ENCODE measurements at places on chromosomes 5 and 9. TPM values are rescaled to one million over a fixed set of nuclear protein-coding genes. Genes with fewer than 3 reads are reported as not detected.

Gene TAF11L10
- total RNA-seq: not detected

Gene CXXC5
- 1.2 TPM for total RNA-seq

Gene IL33
- not detected for total RNA-seq

Gene GPR150
- 0.83 TPM for total RNA-seq

Gene TLX3
- not detected for total RNA-seq

Gene MZB1
- 19.9 TPM for total RNA-seq

Gene ACER2
- 2.6 TPM for total RNA-seq

Gene RASGRF2
- 10.0 TPM for total RNA-seq

DNA sequence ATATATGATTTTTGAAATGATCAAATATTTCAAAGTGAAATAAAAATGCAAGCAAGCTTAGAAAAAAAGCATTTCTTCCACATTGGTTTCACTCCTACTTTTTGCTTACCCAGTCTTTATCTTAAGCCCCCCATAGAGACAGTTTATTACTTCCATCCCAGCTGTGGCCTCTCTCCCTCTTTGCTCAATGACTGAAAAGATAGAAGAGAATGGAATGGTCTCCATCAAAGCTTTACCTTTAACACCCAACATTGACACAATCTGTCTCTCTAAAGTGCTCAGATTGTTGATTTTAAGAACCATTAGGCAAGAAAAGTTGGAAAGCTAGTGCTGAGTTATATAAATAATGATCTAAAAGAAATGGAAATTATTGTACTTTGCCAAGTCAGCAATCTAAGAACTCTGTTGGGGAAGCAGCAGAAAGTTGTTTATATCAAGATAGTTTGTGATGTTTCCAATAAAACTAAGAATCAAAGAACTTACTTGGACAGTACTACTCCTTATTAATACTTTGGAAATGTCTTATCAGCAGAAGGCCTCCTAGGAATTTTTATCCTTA, 277.5 kb upstream of the NREP start:
- no peaks in the 10 kb centered on the region for H3K27me3 ChIP-seq
- H3K36me3 ChIP-seq: no peaks in the 10 kb centered on the region
- no peak overlapping the region for H3K27ac ChIP-seq
- H3K4me3 ChIP-seq: no peak overlapping the region
- DNase-seq: no peak

GRCh38 chr5:128436749-128437188, 101.3 kb downstream of the FBN2 start:
- H3K27me3 ChIP-seq: no peaks in the 10 kb centered on the region
- H3K27ac ChIP-seq: no peak overlapping the region

- no peak for DNase-seq
- H3K36me3 ChIP-seq: no peaks in the 10 kb centered on the region
- H3K27me3 ChIP-seq: peaks cover 2% of the 10 kb centered on the region
- no peaks in the 10 kb centered on the region for H3K4me1 ChIP-seq
- H3K27ac ChIP-seq: no peak overlapping the region
Observed at GRCh38 chr5:142725231-142726187, 39.6 kb upstream of the FGF1 start.

DNA sequence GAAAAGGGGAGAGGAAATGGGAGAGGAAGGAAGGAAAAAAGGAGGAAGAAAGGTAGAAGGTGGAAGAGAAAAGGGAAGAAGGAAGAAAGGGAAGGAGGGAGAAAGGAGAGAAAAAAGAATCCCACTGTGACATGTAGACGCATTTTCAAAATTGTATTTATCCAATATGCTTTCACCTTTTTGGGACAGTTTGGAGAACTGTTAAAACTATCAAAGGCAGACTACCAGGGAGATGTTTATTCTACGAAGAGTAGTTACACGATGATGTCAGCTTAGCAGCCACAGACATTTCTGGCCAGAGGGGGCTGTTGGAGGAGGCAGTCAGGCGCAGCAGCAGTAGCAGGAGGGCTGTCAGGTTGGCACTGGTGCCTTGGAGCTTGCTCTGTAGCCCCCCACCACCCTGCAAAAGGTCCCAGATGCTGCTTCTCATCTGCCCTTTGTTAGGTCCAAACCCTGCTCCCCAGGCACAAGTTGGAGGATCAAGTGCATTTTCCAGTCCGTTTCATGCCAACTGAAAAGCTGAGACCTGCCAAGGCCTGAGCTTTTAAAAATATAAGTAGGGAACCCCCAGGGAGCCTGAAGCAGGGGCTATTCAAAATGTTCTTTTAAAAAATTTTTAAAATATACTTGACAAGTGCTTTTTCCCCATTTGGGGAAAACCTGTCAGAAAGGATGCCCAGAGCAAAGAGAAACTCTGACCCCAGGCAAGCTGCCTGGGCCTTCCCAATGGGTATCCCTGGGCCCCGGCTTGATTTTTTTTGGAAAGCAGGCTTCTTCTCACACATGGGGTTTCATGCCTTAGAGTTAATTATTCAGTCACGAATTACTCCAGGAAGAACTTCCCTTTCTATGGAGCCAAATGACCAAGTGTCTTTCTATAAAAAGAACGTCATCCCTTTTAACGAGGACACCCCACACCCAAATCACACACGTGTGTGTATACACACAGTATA, 203.3 kb downstream of the SLIT3 start:
- H3K27ac ChIP-seq: no peak overlapping the region
- H3K4me3 ChIP-seq: no peak overlapping the region
- DNase-seq: no peak
- no peaks in the 10 kb centered on the region for H3K4me1 ChIP-seq

GRCh38 chr5:88450239-88450638, 181.6 kb upstream of the TMEM161B start:
- H3K4me1 ChIP-seq: no peaks in the 10 kb centered on the region
- no peak overlapping the region for H3K27ac ChIP-seq
- no peak for DNase-seq
- H3K36me3 ChIP-seq: no peaks in the 10 kb centered on the region
- no peak overlapping the region for H3K4me3 ChIP-seq
- peaks cover 3% of the 10 kb centered on the region for H3K27me3 ChIP-seq

DNA sequence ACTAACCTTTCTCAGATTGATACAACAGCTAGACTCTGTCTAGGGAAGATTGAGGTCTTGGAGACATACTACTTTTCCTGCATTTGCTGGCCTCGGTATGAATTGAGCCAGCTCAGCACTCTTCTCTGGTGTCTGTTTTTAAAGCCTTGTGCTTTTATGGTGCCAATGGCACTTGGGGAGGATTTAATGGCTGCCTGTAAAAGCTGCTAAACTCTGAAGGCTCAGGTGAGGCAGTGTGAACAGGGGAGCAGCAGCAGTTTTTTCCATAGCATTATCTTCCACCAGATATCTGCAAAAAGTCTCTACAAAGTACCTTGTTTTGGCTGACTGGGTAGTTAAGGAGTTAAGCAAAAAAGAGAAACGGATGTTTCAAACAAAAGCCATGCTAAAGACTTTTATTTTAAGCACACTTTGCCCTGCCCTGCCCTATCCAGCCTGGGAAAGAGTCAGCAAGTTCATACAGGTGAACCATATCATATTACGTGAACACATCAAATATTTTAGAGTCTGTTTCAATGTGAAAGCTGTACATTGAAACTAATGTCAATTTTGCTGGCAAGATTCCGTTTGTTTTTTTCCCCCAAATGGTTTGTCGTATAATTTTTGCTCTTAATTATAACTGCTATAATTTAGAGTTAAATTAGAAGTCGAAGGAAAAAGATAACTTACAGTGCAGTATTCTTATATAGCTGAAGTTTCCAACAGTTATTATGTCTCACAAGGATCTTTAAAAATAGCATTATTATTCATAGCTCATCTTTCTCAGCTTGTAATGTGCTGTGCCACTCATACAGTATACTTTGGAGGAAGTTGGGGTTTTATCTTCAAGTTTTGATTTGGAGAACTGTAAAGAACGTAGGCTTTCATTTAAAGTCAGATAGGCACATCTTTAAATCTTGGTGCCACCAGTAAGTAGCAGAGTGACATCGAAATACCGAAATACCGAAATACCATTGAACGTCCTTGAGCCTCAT, 424.1 kb upstream of the CD180 start:
- DNase-seq: no peak
- H3K27me3 ChIP-seq: no peaks in the 10 kb centered on the region
- no peak overlapping the region for H3K4me3 ChIP-seq
- H3K27ac ChIP-seq: no peak overlapping the region
- H3K36me3 ChIP-seq: no peaks in the 10 kb centered on the region
- H3K4me1 ChIP-seq: no peaks in the 10 kb centered on the region

GRCh38 chr5:126137891-126138280, 285.3 kb upstream of the GRAMD2B start:
- no peak for DNase-seq
- H3K27me3 ChIP-seq: no peaks in the 10 kb centered on the region
- H3K36me3 ChIP-seq: no peaks in the 10 kb centered on the region
- no peaks in the 10 kb centered on the region for H3K4me1 ChIP-seq
- H3K27ac ChIP-seq: no peak overlapping the region

DNA sequence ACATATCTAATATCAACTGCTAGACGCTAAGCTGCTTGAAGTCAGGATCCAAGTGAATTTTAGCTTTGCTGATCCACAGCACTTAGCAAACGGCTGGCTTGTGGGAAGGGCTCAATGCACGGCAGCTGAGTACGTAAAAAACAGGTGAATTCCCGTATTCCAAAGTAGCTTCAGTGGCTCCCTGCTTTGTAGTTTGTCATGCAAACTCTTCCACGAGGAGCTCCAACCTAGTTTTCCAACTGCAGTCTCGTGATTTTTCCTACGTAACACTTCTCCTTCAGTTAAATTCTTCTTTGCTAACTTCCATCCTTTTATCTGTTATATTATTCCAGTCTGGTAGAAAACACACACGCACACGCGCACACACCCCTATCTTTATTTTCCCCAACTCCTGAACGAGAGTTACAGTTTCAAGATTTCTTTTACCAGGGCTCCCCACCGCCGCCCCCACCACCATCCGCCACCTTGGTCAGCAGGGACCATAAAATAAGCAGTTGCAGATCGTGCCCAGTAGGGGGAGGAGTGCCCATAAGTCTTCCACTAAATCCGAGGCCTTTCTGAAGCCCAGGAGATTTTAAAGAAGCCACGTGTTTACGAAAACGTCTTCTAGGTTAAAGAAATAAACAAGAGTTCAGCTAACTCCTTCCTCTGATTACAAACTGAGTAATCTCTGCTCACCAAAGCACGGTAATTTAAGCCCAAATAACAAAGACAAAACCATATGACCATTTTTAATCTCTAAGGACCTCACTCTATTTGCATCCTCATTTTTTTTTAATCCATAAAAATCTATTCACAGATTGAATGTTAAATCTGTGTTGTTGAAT, 34.8 kb upstream of the TRIO start:
- peaks cover 7% of the 10 kb centered on the region for H3K27me3 ChIP-seq
- H3K36me3 ChIP-seq: no peaks in the 10 kb centered on the region
- peaks cover 10% of the 10 kb centered on the region for H3K4me1 ChIP-seq
- no peak overlapping the region for H3K27ac ChIP-seq
- DNase-seq: peak; percentile 51

- H3K4me1 ChIP-seq: no peaks in the 10 kb centered on the region
- no peaks in the 10 kb centered on the region for H3K36me3 ChIP-seq
- no peak overlapping the region for H3K4me3 ChIP-seq
- no peak overlapping the region for H3K27ac ChIP-seq
Observed at GRCh38 chr5:19565466-19565865, 422.5 kb downstream of the CDH18 start.

DNA sequence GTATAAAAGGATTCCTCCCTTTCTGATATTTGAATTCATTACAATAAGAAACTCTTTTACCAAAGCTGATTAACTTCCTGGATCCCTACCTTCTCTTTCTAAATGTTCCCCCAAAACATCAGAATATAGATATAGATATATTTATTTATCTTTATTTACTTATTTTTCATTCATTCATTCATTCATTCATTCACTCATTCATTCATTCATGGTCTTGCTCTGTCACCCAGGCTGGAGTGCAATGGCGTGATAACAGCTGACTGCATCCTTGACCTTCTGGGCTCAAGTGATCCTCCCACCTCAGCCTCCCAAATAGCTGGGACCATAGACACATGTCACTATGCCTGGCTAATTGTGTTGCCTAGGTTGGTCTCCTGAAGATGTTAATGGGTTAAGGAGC, 30.7 kb downstream of the GIN1 start:
- no peaks in the 10 kb centered on the region for H3K27me3 ChIP-seq
- H3K27ac ChIP-seq: no peak overlapping the region
- no peak overlapping the region for H3K4me3 ChIP-seq
- no peaks in the 10 kb centered on the region for H3K4me1 ChIP-seq
- H3K36me3 ChIP-seq: peaks cover 35% of the 10 kb centered on the region

- DNase-seq: no peak
- H3K36me3 ChIP-seq: peaks cover 2% of the 10 kb centered on the region
- H3K27me3 ChIP-seq: peaks cover 31% of the 10 kb centered on the region
- H3K4me1 ChIP-seq: peaks cover 30% of the 10 kb centered on the region
- H3K4me3 ChIP-seq: no peak overlapping the region
- no peak overlapping the region for H3K27ac ChIP-seq
Observed at GRCh38 chr5:140630292-140631035, 2.5 kb downstream of the CD14 start.

DNA sequence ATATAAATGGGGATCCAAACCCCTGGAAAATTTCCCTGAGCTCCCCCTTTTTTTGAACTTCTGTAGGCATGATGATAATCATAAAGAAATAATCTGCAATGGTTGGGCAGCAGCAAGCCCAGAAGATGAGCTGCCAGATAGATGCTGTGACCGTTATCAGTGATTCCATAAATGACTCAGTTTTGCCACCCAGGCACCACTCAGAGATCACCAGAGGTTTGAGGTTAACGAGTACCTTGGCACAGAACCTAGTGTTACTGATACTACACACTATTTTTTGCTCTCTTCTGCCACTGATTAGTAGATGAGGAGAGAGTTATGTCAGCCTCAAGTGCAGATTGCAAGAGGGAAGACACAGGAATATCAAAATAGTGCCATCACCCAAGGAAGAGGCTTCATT, 199.3 kb upstream of the PTGER4 start:
- peaks cover 45% of the 10 kb centered on the region for H3K4me1 ChIP-seq
- no peaks in the 10 kb centered on the region for H3K36me3 ChIP-seq
- H3K27me3 ChIP-seq: no peaks in the 10 kb centered on the region
- peak; percentile 51 for DNase-seq

- no peaks in the 10 kb centered on the region for H3K36me3 ChIP-seq
- peaks cover 25% of the 10 kb centered on the region for H3K27me3 ChIP-seq
- no peaks in the 10 kb centered on the region for H3K4me1 ChIP-seq
- H3K27ac ChIP-seq: no peak overlapping the region
Observed at GRCh38 chr5:58871648-58872242, 288.9 kb downstream of the RAB3C start.

- H3K27ac ChIP-seq: no peak overlapping the region
- H3K4me1 ChIP-seq: no peaks in the 10 kb centered on the region
- DNase-seq: no peak
- no peak overlapping the region for H3K4me3 ChIP-seq
Observed at GRCh38 chr5:43683884-43684471, 81.0 kb downstream of the NNT start.
